ENCODE measurements at places on chromosomes 11 and 22. TPM values are rescaled to one million over a fixed set of nuclear protein-coding genes. Genes with fewer than 3 reads are reported as not detected.

FAT3 gene
- not detected for total RNA-seq

SERPING1 gene
- 0.55 TPM for total RNA-seq

SYT7 gene
- total RNA-seq, result not detected

YPEL4 gene
- total RNA-seq, result 2.2 TPM

OR51B5 gene
- not detected for total RNA-seq

PLAAT5 gene
- total RNA-seq, result not detected

CASP4 gene
- total RNA-seq, result 138 TPM

- no peaks in the 10 kb centered on the region for H3K36me3 ChIP-seq
- H3K4me1 ChIP-seq, result no peaks in the 10 kb centered on the region
- no peaks in the 10 kb centered on the region for H3K27me3 ChIP-seq
- H3K27ac ChIP-seq, result no peak overlapping the region
- DNase-seq, result no peak
These were observed 141.0 kb downstream of the SLC17A6 start for GRCh38 chr11:22479208-22479607.

GRCh38 chr22:22951035-22951434 lies 63.4 kb downstream of the IGLL5 start:
- no peaks in the 10 kb centered on the region for H3K36me3 ChIP-seq
- H3K27me3 ChIP-seq, result peaks cover 33% of the 10 kb centered on the region
- H3K4me3 ChIP-seq, result no peak overlapping the region

GRCh38 chr22:40396882-40397281 lies 26.5 kb downstream of the SGSM3 start:
- no peaks in the 10 kb centered on the region for H3K27me3 ChIP-seq
- no peak for DNase-seq
- H3K27ac ChIP-seq, result no peak overlapping the region
- H3K4me1 ChIP-seq, result peaks cover 39% of the 10 kb centered on the region

GRCh38 chr11:40434926-40435325 lies 1024.5 kb downstream of the LRRC4C start:
- no peaks in the 10 kb centered on the region for H3K4me1 ChIP-seq
- no peak for DNase-seq

DNA sequence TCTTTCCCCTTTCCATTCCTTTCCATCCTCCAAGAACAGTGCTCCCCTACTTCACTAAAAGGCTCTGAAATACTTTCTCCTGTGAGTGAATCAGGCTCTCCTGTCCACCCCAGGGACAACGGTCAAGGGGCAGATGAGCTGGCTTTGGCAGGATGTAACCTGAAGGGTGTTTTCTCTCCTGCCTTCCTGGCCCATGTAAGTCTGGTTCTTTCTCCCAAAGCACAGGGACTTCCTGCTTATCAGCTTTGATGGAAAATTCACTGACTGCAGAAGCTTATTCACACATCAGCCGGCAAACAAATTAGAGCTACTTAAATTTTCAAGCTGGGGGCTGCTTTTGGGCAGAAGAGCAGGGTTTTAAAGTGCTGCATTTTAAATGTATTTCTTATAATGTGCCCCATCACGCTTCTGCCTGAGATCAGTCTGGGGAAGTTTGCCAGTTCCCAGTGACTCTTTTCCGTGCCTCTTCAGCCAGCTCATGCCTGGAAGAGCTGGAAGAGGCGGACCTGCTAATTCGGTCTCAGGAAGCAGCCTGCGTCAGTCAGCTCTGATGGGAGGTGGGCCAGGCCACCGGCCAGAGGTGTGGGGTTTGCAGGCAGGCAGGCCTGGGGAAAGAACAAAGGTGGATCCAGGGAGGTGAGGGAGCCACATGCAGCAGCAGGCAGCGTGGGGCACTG lies 140.4 kb upstream of the TBCEL start:
- peaks cover 10% of the 10 kb centered on the region for H3K27me3 ChIP-seq
- H3K36me3 ChIP-seq, result no peaks in the 10 kb centered on the region
- no peak for DNase-seq
- no peaks in the 10 kb centered on the region for H3K4me1 ChIP-seq
